ENCODE measurements at places on chromosomes 1 and 21.

DNA sequence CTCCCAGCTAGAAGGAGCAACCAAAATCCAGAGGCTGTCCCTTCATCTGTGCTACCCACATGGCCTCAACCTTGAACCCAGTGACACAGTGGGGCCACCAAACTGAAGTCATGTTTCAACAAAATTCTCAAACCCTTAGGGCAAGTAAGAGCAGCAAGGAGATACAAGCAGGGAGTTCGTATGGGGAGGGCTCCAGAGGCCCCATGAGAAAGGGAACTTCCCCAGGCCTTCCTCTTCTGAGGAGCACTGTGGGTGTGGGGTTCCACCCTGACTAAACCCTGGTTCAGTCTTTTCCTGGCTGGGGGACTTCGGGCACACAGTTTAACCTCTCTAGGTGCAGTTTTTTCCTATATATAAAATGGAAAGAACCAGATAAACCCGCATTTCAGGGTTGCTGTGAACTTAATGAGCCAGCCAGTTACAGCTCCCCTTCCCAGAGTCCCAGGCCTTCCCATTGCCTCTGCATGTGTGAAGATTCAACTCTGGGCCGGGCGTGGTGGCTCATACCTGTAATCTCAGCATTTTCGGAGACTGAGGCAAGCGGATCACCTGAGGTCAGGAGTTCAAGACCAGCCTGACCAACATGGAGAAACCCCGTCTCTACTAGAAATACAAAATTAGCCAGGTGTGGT is 8.0 kb upstream of the THEMIS2 start:
- DNase-seq, result no peak

GRCh38 chr1:236685917-236686814 is at the start of gene ACTN2:
TSS of gene ACTN2 (plus strand) at chr1:236686499. CDS start at chr1:236686674, 175 bp downstream.
- peak; percentile 4 for DNase-seq

GRCh38 chr1:182889997-182890396 is 50.9 kb downstream of the DHX9 start:
- DNase-seq, result no peak

DNA sequence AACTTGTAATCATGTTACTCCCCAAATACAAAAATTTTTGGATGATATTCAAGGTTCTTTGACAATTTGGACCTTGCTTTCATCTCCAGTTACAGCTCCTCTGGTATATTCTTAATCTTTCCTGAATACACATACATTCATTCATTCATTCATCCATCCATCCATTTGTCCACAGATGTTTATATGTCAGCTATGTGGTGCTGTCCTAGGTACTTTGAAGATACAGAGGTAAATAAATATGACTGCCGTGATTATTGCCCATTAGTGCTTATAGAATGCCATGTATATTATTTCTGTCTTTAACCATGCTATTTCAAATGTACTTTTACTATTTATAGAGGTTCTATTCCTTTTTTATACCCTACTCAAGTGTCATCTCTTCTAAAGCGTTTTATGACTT is 72.1 kb downstream of the SYT14 start:
- DNase-seq, result no peak

DNA sequence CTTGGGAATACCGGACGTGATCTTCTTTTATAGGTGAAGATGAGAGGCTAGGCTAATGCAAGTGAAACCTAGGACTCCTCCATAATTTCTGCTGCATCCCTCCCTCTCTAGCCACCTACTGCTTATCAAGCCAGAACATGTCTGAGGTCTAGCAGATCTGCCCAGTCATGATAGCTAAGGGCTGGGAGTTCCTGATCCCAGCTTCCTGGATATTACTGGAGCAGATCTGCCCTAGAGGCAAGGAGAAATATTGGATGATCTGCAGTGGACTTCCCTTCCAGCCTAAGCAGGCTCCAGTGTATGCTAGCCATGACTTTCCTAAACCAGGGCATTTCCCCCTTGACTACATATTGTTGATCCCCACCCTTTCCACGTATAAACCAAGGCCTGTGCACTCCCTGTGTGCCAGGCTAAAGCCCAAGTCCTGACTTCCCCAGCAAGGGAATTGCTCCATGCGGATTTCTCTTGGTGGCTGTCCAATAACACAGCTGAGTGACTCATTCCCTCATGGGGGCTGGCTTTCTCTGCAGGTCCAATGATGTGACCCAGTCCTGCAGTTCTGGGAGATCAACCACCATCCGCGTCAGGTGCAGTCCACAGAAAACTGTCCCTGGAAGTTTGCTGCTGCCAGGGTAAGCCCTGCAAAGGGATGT is 15.5 kb upstream of the SARS1 start:
- no peak for DNase-seq

GRCh38 chr1:162881590-162881989 is 20.6 kb upstream of the CCDC190 start:
- DNase-seq, result no peak

GRCh38 chr1:183732236-183732880 is 72.6 kb upstream of the RGL1 start:
- no peak for DNase-seq

GRCh38 chr1:54813485-54814125 is 12.5 kb upstream of the TTC22 start:
- DNase-seq, result no peak

- DNase-seq, result no peak
Observed at GRCh38 chr21:43904331-43904781, 39.3 kb downstream of the AGPAT3 start.

GRCh38 chr1:180193141-180194047 is 36.7 kb upstream of the LHX4 start:
- no peak for DNase-seq

- no peak for DNase-seq
Observed at GRCh38 chr1:18989176-18989799, 32.8 kb upstream of the IFFO2 start.

DNA sequence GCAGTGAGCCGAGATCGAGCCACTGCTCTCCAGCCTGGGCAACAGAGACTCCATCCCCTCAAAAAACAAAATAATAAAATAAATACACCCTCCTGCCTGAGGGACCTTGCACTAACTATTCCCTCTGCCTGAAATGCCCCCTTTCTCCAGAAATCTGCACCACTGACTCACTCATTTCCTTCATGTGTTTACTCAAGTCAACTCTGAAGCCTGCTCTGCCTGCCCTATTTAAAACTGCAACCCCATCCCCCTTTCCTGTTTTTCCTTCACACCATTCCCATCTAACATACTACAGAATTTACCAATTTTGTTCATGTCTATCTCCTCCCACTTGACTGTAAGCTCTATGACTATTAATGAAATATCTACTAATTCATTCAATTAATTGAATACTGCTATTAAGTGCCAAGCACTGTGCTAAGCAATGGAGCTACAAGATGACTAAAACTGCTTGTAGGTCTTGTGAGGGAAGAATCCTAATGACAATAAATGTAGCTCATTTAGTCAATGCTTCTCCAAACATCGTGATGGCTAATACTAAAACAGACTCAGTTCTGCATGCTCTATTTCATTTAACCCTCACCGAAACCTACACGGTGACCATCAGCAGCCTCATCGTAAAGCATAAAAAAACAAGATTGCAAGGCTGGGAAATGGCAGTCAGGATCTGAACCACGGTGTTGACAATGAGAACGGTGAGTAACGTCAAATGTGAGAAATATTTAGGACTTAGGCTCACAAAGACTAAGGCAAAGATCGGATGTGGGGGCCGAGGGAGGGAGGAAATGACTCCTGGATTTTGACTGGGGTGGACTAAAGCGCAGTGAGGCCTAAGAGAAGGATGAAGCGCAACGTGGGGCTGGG is 749 bp upstream of the TMEM39B start:
- DNase-seq, result no peak

GRCh38 chr1:6513320-6513801 is 21.9 kb upstream of the PLEKHG5 start:
- no peak for DNase-seq

DNA sequence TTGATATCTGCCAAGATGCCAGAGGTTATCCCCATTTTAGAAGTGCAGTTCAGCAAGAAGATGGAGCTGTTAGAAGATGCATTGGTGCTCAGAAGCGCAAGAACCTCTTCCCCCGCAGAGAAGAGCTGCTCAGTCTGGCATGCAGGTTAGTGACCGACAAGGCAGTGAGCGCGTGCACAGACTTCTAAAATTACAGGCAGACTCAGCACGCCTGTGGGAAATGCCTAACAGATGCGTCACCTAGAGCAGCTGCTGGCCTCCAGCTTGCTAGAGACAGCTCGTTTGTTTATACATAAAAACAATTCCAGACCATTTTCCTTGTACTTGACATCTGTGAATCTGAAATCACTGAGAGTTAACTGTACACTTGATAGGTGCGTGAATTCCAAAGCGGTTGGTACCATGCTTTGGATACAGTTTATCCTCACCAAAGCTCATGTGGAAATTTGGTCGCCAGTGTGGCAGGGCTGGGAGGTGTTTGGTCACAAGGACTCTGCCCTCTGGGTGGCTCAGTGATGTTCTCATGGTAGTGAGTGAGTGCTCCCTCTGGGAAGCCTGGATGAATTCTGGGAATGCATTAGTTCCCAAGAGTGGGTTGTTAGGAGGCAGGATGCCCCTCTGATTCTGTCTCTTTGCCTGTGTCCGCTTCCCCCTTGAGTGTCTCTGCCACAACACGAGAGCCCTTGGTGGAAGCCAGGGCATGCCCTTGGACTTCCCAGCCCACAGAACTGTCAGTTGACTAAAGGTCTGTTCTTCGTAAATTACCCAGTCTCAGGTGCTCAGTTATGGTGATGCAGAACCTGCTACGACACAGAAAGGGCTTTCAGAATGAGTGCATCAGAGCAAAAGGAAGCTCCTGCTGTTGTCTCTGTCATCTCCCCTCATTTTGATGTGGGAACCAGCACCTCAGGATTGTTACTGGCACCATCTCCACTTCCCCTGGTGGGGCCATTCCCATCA is 24.4 kb downstream of the SNAP47 start:
- no peak for DNase-seq

- no peak for DNase-seq
Observed at GRCh38 chr1:162130308-162130707, 60.8 kb downstream of the NOS1AP start.

DNA sequence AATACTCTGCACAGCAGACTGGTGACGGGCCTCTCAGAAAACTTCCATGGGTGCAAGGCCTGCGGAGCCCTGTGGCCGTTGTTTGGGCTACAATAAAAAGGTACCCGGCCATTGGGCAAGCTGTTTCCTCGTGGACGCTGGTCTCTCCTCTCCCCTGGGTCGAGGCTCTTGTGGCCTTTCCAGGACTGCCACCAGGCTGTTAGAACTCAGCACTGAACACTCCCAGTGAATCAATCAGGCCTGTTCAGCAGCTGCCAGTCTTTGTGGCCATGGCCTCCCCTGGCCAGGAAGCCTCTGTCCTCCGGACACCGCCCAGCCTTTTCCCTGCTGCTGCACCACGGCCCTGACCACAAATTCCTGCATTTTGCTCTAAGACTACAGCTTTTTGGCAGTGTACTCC is 33.0 kb upstream of the ACTRT2 start:
- DNase-seq, result no peak

GRCh38 chr1:10693497-10694273 is 102.8 kb downstream of the CASZ1 start:
- peak; percentile 39 for DNase-seq

DNA sequence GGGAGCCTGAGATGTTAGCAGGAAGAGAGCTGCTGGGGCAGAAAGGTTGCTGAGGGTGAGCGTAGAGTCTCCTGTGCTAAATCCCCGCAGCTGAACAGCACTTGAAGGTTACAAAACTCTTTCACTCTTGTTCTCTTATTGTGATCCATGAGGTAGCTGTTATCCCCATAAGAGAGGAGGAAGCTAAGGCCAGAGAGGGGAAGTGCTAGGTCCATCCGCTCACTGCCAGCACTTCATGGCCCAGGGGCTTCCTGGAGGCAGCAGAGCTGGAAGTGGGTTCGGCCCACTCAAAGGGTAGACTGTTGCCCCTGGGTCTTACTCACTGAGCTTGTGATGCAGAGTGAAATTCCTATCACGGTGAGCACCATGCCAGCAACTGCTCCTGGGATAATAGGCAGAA is 5.6 kb downstream of the TMEM234 start:
- DNase-seq, result no peak

GRCh38 chr21:16367079-16367478 is 637.3 kb downstream of the USP25 start:
- no peak for DNase-seq

DNA sequence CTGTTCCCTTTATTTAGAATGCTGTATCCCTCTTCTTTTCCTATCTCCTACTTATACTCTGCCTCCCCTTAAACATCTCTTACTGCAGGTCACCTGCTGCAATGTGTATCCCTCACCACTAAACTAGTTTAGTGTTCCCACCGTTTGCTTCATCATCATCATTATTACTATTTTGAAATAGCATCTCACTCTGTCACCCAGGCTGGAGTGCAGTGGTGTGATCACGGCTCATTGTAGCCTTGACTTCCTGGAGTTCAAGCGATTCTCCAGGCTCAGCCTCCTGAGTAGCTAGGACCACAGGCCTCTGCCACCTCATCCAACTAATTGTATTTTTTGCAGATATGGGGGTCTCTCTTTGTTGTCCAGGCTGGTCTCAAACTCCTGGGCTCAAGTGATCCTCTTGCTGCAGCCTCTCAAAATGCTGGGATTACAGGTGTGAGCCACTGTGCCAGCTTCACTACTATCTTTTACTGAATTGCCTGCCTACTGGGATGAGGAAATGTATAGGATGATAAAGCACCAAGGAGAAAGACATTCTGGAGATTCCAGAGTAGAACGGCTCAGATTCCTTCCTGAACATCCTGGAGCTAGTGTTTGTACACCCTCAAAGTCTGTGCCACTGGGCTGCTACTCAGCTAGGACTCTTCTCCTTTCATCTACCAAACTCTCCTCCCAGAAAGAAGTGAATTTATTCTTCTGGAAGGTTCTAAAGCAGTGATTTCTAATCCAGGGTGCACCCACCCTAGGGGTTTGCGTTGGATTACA is 8.6 kb upstream of the IFNAR1 start:
- no peak for DNase-seq

DNA sequence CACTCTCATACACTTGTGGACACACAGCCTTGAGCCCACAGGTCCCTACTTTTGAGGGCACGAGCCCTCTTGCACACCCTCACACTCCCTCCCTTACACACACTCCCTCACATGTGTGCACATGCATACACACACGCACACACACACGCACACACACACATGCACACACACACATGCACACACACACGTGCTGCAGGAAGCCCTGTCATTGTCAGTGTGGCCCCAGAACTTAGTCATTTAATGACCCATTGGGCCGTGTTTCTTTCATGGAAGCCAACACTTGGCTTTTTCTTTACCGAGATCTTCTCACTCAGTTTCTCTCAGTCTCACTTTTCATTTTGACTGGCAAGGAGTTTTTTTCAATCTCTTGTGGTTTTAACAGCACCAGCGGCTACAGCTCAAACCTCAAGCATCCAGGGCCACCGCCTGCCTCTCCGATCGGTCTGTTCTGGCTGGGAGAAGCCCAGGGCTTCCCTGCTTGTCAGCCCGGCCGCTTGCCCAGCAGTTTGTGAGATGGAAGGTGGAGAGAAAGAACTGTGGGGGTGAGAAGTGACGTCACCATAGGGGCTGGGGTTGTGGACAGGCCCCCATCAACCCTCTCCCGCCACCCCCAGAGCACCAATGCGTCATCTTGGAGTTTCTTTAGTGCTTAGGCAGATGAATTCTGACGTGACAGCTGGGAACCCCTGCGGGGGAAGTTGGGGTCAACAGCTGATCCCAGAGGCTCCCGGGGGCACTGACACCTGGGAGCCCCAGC is 15.8 kb upstream of the TNFRSF8 start:
- DNase-seq, result no peak
